NCI-H2081 treated with DMSO at 0.1 percent for 48 hours (cell line): ENCODE measurements at places on chromosomes 5 and 9.

GRCh38 chr5:148976569-148977381, 86.1 kb downstream of the SH3TC2 start:
- no peak for DNase-seq

GRCh38 chr9:98039607-98040017, 16.9 kb upstream of the NANS start:
- DNase-seq, result no peak

DNA sequence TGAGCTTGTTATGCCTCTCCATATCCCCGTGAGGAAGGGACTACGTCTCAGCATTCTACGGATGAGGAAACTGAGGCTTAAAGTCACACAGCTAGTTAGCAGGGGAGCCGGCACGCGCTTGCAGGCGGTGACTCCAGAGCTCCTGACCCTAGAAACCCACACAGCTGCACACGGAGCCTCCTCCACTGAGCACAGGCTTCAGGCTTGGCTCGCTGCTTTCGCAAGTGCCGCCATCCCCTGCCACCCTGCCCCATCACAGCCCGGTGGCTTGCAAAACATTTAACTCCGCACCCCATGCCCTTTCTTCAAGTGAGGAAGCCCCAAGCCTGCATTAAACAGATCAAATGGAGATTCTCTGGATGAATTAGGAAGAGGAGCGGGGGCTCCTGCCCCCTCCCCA, 138.3 kb downstream of the HSD17B3 start:
- DNase-seq, result no peak

- DNase-seq, result no peak
Measured at GRCh38 chr9:110308633-110309038, 29.0 kb downstream of the TXNDC8 start.

- DNase-seq, result no peak
Measured at GRCh38 chr9:80144856-80145255, 573.1 kb downstream of the TLE4 start.

DNA sequence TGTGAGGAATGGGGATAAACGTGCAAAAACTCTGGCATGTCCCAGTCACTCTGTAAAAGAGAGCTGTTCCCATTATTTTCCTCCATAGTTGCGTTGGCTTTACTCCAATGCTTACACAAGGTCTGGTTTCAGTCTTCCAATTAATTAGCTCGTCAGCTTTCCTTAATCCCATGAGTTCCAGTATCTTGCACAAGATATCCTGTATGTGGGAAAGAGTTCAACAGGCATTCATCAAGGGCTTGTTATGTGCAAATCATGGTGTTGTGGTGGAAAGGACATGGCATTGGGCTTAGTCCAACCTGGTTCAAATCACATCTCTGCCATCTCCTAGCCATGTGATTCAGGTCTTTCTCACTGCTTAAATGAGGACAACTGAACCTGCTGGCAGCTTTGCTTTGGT, 77.5 kb upstream of the PANK3 start:
- no peak for DNase-seq

DNA sequence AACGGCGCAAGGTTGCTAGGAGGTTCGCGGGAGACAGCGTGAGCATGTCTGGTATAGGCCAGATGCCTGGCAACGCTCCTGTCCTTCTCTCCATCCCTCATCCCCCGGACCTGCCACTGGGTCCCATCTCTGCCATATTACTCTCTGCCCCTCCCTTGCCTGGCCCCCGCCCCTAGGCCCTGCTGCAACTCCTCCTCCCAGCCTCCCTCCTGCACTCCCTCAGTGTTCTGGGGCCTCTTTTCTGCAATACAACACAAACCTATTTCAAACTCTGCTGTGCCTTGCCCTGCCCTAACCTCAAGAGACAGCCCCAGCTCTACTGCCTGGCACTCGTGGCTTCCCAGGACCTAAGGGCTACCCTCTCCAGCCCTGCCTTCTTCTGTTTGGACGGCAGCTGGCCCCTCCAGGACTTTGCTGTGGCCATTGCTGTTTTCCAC, 8.9 kb upstream of the DBN1 start:
- DNase-seq, result no peak

DNA sequence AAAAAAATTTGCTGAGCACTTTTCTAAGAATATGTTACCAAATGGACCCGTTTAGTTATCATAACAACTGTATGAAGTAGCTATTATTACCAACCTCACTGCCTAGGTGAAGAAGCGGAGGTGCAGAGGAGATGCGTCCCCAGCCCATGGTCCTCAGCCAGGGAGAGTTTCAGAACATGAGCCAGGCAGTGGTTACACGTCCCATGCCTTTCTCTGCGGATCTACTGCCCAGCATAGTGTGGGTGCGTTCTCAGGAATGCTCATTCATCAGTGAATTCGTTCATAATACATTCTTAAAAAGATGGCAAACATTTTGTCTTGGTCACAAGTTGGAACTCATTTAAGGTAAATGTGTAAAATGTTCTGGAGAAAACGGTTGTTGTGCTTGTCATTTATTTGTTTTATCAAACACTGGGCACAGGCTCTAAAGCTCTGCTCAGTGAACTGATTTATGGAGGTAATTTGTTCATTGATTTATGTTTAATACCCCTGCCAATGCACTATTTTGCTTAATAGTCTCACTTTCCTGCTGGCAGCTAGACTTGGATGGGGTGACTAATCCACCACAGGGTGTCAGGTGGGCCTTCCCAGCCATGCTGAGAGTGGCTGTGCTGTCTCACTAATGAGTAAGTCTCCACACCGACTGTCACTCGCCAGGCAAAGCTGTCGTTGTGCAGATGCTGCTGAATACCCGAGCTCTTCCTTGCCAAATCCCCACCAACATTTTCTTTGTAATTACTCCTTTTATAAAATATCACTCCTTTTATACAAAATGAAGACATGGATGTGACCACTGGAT, 248.8 kb downstream of the TENT4A start:
- peak; percentile 51 for DNase-seq

- no peak for DNase-seq
Measured at GRCh38 chr5:159982421-159983173, 26.3 kb upstream of the TTC1 start.

DNA sequence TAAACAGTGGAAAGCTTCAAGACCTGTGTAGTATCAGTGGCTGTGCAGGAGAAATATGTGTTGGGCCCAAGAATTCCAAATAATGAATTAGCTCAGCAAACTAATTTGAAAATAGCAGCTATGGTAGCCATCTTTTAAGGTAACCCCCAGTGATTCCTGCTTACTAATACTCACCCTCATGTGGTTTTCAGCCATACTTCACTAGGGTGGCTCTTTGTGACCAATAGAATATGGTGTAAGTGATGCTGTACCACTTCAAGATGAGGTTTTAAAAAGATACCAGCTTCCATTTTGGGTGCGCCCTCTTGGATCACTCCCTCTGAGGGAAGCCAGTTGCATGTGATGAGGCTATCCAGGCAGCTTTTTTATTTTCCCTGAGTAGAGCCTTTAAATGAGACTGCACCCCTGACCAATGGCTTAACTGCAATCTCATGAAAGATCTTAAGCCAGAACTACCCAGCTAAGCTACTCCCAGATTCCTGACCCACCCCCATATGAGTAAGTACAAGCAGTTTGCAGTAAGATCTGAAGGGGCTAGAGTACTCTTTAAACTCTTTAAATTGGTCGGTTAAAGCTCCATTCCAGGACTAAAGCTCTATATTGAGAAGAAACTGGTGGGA, 58.3 kb downstream of the UHRF2 start:
- DNase-seq, result no peak

DNA sequence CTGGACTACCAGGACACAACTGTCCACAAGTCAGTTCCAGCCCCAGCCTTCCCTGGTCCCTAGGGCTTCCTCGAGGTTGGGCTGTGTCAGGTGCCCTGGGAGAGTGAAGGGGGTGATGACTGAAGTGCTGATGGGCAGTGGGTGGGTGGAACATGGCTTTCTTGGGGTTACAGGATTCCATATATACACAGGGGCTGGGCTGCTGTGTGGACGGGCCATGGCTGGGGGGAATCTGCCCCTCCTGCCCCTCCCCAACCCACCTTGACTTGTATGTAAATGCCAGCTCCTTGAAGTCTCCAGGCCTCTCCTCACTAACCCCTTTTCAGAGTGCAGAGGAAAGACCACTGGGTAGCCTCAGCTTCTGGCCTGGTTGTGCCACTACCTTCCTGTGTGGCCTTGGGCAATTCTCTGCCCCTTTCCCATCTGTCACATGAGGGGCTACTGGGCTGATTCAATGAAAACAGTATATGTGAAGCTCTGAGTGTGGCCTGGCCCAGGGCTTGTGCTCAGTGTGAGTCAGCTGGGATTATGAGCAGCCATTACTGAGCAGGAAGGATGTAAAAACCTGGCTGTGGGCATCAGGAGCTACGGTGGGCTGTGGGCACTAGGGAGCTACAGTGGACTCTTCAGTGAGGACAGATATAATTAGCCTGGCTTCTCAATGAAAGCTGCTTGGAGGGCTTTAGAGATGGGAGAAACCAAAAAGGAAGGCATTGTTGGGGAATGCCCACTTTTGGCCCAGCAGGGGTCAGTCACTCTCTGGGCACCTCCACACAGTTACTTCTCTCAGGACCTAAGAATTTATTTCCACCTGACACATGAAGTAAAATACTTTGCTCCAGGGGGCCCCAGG, 23.3 kb downstream of the PITX1 start:
- no peak for DNase-seq
